ENCODE measurements at places on chromosomes 6 and 20.

DNA sequence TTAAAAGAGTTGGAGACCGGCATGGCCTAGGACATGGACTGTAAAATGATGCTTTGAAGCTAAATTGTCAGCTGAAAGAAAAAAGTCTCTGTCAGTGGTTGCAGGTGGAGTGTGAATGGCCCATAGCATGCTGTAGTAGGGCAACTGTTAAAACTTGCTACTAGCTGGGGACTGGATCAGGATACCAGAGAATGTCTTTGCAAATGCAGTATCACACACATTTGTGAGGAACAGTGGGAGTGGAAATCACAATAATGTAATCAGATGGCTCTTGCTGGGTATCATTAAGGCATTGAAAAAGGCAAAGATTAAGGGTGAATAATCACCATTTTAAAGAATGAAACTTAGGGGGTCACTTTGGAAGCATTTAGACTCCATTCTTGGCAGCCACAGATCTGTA is 737.9 kb downstream of the EYS start:
- no peak for DNase-seq

- no peak for DNase-seq
These were observed 179.7 kb downstream of the ADGRG6 start for GRCh38 chr6:142481466-142481865.

DNA sequence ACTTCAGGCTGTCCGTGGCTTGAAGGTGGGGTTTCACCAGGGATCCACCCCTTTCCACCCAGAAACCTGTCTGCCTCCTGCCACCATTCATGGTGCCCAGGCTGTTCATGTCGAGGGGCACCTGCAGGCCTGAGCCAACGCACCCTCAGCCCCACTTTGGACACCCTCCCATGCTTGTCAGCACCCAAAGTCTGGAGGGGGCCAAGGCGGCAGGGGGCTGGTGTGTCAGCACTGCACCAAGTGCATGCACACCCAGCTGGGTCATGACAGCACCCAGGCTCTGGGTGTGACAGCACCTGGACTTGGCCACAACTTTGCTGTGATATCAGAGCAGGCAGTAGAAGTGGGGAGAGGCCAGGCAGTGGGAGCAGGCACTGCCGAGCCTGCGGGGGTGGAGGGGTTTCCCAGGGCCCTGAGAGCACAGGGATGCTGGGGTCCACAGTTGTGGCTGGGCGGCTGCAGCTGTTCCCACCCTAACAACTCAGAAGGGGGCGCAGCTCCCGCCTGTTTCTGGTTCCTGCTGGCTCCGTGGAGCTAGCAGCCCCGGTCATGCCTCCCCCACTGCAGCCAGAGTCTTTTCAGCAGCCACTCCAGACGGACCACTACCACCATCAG is 33.3 kb upstream of the GRM4 start:
- no peak for DNase-seq

DNA sequence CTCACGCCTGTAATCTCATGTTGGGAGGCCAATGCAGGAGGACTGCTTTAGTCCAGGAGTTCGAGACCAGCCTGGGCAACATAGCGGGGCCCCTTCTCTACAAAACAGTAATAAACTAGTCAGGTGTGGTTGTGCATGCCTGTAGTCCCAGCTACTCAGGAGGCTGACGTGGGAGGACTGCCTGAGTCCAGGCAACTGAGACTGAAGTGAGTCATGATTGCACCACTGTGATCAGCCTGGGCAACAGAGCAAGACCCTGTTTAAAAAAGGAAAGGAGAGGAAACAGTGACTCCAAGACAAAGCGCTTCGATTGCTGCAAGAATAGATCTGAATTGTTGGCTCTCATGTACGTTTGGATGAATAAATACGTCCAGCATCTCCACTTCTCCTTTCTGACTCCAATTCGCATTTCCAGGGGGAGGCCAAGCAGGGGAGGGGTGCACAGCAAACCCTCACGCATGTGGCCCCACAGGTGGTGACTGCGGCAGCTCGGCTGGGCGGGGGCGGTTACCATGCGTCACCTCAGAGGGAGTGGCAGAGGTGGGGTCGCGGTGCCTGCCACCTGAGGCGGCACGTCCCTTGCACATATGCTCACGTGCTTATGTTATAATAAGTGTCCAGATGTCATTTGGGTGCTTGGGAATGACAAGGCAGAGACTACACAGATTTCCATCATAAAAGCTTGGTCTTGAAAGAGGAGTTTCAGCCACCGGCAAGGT is 95.1 kb upstream of the MPC1 start:
- DNase-seq, result no peak

- no peak for DNase-seq
These were observed 1.8 kb downstream of the RNF144B start for GRCh38 chr6:18388942-18389341.

All from CD4-positive, alpha-beta T cell treated with Interleukin-2 at 100 ng/mL for 4 hours (primary cell).